ENCODE measurements at places on chromosomes 12 and 14. TPM values are rescaled to one million over a fixed set of nuclear protein-coding genes. Genes with fewer than 3 reads are reported as not detected.

DNA sequence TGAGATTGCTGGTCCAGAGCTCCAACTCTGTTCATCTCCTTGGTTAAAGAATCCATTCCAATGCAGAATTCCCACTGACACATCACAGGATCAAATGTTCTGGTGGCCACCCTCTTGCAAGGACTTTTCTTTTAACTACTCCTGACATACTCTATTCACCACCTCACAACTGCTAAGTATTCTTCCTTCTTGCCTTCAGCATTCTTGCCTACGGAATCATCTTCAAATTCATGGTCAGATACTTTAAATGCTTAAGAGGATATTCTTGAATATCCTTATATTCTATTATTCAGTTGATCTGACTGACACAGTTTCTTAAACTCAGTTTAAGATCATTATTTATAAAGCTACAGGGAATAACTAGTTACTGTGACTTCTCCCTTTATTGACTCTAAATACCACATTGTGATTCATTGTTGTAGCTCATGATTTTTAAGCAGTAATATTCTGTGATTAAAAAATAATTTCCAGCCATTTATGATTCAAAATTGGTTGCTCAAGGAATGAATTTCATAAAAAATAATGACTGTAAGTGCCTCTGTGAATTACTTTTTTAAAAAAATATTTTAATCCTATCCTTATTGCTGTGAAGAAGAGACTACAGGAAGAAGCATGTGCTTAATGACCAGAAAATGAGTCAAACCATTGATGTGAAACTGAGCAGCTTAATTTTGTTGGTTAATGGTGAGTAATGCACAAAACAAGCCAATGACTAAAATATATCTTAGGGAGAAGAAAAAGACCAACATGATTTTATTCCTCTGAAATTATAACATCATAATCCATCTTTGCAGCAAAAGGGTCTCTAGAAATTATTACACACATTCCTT is 207.1 kb downstream of the PIK3C2G start:
- H3K36me3 ChIP-seq = no peaks in the 10 kb centered on the region
- H3K4me3 ChIP-seq = 0 out of 2 replicates have a peak overlapping the region, but pooled peaks have one; percentile 4
- H3K4me1 ChIP-seq = peaks cover 27% of the 10 kb centered on the region
- peak; percentile 65 for DNase-seq
- H3K27ac ChIP-seq = peak overlapping the region; percentile 34
- no peaks in the 10 kb centered on the region for H3K27me3 ChIP-seq

DNA sequence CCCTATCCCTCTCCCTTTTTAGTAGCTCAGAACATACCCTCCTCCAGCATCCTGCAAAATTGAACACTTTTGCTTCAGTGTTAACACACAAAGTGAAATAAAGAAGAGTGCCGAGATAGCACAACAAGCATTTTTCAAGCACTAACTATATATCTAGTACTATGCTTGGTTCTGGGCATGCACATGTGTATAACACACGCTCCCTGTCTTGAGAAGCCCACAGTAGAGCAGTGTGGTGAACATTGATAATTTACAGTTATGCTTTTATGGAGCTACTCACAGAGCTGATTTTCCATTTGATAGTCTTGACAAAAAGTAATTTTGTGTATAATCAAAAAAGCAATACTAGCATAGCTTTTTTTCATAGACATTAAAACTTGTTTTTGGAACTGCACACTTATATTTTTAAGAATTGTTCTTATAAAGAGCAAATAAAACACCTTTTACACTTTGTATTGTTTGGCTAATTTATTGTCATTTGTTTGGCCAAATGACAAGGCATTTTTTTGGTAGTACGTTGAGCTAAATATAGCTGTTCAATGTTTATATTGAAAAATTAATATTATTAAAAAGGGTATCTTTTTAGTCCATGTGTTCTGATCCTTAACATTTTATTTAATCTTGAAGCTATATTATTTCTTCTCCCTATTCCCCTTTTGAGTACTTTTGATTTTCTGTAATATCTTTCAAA is 39.7 kb downstream of the LEMD3 start:
- no peaks in the 10 kb centered on the region for H3K27me3 ChIP-seq
- peaks cover 4% of the 10 kb centered on the region for H3K36me3 ChIP-seq
- H3K27ac ChIP-seq = peak overlapping the region; percentile 33
- peaks cover 5% of the 10 kb centered on the region for H3K4me1 ChIP-seq

GRCh38 chr14:65103150-65103760 is 938 bp upstream of the MAX start:
- H3K27me3 ChIP-seq = no peaks in the 10 kb centered on the region
- peak overlapping the region; percentile 83 for H3K27ac ChIP-seq
- peak overlapping the region; percentile 94 for H3K4me3 ChIP-seq
- peaks cover 38% of the 10 kb centered on the region for H3K4me1 ChIP-seq

GRCh38 chr12:124311292-124312109 is 16.6 kb downstream of the RFLNA start:
- no peak overlapping the region for H3K4me3 ChIP-seq
- H3K4me1 ChIP-seq = peaks cover 3% of the 10 kb centered on the region

GRCh38 chr14:103161054-103161397 is 37.8 kb downstream of the TNFAIP2 start:
- H3K27ac ChIP-seq = no peak overlapping the region
- H3K4me3 ChIP-seq = no peak overlapping the region
- peaks cover 62% of the 10 kb centered on the region for H3K27me3 ChIP-seq
- H3K36me3 ChIP-seq = no peaks in the 10 kb centered on the region
- no peak for DNase-seq
- no peaks in the 10 kb centered on the region for H3K4me1 ChIP-seq

DNA sequence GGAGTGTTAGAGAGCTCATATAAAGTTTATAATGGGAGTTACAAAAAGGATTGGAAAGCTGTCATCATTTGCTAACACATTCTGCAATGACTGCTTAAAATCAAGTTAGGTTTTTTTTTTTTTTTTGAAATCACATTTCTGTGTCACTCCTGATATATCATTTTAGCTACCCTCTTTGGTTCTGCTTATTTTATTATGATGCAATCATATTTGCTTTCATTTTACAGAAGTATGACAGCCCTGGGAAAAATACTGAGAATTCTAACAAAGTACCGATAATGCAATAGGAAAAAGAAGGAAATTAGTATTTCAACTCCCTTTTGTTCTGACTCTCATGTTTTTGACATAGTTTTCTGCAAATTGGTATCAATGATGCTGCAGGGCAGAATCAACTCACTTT is 71.6 kb upstream of the MDGA2 start:
- no peaks in the 10 kb centered on the region for H3K4me1 ChIP-seq
- H3K36me3 ChIP-seq = no peaks in the 10 kb centered on the region
- no peak for DNase-seq
- no peak overlapping the region for H3K4me3 ChIP-seq
- no peak overlapping the region for H3K27ac ChIP-seq

DNA sequence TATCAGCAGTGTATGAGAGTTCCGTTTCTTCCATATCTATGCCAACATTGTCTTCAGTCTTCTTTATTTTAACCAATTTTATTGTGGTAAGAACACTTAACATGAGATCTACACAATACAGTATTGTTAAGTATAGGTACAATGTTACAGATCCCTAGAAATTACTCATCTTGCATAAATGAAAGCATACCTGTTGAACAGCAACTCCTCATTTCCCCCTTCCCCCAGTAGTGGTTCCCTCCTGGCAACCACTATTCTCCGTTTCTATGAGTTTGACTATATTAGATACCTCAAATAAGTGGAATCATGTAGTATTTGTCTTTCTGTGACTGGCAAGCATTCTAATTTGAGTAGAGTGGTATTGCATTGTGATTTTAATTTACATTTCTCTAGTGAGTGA is 150.5 kb downstream of the CRADD start:
- no peaks in the 10 kb centered on the region for H3K27me3 ChIP-seq
- DNase-seq = no peak
- H3K4me1 ChIP-seq = peaks cover 11% of the 10 kb centered on the region
- H3K36me3 ChIP-seq = no peaks in the 10 kb centered on the region
- no peak overlapping the region for H3K27ac ChIP-seq

DNA sequence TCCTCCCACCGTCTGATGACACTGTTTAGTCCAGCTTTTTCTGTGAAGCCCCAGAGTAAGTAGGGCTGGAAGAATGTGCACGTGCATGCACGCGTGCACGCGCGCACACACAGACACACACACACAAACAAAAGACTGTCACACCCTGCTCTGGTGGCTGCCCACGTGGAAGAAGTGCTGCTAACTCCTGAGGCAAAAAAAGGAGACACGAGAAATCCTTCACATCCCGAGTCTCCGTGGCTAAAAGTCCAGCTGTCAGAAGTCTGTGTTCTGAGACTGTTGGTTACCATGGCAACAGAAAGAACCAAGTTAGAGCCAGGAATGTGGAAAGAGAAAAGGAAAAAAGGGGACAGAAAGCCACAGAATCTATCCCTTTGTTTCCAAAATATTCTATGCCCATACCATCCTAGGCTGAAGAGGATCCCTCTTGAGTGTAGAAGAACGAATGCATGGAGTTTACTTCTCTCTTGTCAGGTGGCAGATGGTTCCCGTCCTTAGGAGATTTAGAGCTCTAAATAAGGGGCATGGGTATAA is 1.6 kb upstream of the C12orf71 start:
- peaks cover 58% of the 10 kb centered on the region for H3K4me1 ChIP-seq
- DNase-seq = peak; percentile 65
- peak overlapping the region; percentile 55 for H3K27ac ChIP-seq
- peaks cover 2% of the 10 kb centered on the region for H3K27me3 ChIP-seq
- peak overlapping the region; percentile 3 for H3K4me3 ChIP-seq

DNA sequence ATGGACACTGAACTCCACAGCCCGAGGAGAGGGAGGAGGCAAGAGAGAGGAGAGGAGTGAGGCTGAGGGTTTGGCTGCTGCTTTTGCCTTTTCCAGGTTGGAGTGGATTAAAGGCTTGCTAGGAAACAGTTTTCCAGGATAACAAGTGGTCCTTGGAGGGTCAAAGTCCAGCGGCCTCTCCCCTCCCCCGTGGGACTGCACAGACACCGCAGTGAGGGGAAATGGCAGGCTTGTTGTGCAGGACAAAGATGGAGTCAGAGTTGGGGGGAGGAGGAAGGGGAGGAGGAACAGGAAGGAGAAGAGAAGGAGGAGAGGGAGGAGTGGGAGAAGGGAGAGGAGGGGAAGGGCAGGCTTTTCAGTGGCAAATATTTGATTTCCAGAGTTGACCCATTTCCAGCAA is 245.5 kb downstream of the RBM19 start:
- no peak overlapping the region for H3K27ac ChIP-seq
- peaks cover 3% of the 10 kb centered on the region for H3K27me3 ChIP-seq
- peaks cover 9% of the 10 kb centered on the region for H3K4me1 ChIP-seq
- no peak overlapping the region for H3K4me3 ChIP-seq
- no peak for DNase-seq

DNA sequence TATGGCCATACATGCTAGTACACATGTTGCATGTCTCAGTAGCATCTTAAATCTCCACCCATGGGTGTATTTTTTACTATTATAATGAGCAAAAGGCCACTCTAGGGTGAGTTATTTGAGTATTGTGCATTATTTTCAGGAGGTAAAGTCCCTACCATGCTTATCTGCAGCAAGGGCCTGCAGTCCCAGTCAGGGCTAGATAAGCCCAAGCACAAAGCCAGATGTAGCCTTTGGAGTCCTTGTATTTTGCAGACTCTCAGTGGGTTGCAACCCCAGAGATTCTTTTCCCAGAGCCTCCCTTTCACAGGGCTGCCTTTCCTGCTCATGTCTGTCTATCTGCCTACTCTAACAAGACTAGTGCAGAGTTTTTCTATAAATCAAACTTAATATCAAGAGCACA is 295.3 kb downstream of the IPO8 start:
- DNase-seq = no peak
- no peaks in the 10 kb centered on the region for H3K27me3 ChIP-seq
- H3K4me3 ChIP-seq = no peak overlapping the region
- H3K27ac ChIP-seq = no peak overlapping the region
- no peaks in the 10 kb centered on the region for H3K4me1 ChIP-seq

DNA sequence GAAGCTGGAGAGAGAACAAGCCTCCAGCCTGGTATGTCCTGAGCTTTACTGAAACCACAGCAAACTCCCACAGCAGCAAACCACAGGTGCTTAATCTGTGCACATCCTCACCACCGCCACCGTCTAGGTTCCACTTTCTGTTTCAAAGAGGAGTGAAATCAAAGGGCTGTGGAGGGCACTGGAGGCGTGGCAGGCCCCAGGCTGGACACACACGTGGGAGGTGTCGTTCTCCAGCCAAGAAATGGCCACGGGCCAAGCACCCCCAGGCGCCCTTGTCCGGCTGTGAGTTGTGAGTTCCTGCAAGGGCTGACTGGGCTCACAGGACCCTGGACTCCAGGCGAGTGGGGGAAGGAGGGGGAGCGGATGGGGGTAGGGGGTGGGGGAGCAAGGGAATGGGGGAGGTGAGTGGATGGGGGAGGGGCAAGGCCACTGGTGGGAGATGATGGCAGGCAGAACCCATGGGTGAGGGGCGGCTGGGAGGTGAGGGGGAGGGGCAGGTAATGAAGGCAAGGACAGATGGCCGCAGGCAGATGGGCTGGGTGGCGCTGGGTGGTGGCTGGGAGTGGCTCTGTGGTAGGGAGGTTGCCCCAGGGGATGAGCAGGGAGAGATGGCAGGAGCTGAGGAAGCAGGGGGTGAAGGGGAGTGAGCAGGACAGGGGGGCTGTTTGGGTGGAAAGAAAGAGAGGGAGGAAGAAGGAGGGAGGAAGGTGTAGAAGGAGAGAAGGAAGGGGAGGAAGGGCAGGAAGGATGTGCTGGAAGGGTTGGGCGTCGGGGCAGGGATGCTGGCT is 86.7 kb downstream of the NCOR2 start:
- peak; percentile 86 for DNase-seq
- H3K4me3 ChIP-seq = peak overlapping the region; percentile 60
- peaks cover 6% of the 10 kb centered on the region for H3K27me3 ChIP-seq

The GLT1D1 gene
- total RNA-seq = not detected

The GUCY2C gene
- not detected for total RNA-seq

The LRFN5 gene
- total RNA-seq = not detected

The MYF6 gene
- not detected for total RNA-seq

The RNF212B gene
- not detected for total RNA-seq

The CD163 gene
- not detected for total RNA-seq

The HHIPL1 gene
- total RNA-seq = 3.1 TPM

Measured in HFFc6 (cell line).